ENCODE measurements at places on chromosomes 13 and 19. TPM values are rescaled to one million over a fixed set of nuclear protein-coding genes. Genes with fewer than 3 reads are reported as not detected.

The ZNF763 gene
- polyA plus RNA-seq: 1.7 TPM

The PNMA8C gene
- 0.73 TPM for polyA plus RNA-seq

The LONP1 gene
- 44.6 TPM for polyA plus RNA-seq

The MBD3L1 gene
- polyA plus RNA-seq: not detected

The ZNF816 gene
- 6.6 TPM for polyA plus RNA-seq

The CCNE1 gene
- polyA plus RNA-seq: 22.8 TPM

The MARCHF2 gene
- 14.9 TPM for polyA plus RNA-seq

The IGFL2 gene
- not detected for polyA plus RNA-seq

The PSG2 gene
- polyA plus RNA-seq: 0.56 TPM

The RAB3A gene
- polyA plus RNA-seq: 4.2 TPM

The TMEM255B gene
- 7.2 TPM for polyA plus RNA-seq

The DLL3 gene
- 0.10 TPM for polyA plus RNA-seq

The ZNF682 gene
- polyA plus RNA-seq: 6.0 TPM

The SERP2 gene
- polyA plus RNA-seq: 5.4 TPM

The MBD3L2 gene
- polyA plus RNA-seq: not detected

The KLK12 gene
- polyA plus RNA-seq: not detected

DNA sequence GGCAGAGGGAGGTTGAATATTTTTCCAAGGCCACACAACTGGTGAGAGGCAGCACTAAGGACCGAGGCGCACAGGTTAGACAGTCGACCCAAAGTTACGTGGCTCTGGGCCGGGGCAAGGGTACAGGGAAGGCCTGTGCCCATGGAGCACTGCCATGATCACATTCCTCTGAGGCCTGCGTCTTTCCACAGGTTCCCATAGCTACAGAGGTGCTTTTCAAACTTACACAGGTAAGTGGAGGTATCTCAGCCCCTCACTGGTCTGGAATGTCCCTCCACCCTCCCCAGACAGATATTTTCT lies 814 bp downstream of the ZNF211 start:
- no peak for DNase-seq

GRCh38 chr13:48816700-48817099 lies 159.0 kb upstream of the FNDC3A start:
- no peak for DNase-seq

GRCh38 chr13:67278235-67278634 lies 48.1 kb upstream of the PCDH9 start:
- DNase-seq: no peak

GRCh38 chr13:59166174-59166573 lies 997.6 kb downstream of the DIAPH3 start:
- no peak for DNase-seq

DNA sequence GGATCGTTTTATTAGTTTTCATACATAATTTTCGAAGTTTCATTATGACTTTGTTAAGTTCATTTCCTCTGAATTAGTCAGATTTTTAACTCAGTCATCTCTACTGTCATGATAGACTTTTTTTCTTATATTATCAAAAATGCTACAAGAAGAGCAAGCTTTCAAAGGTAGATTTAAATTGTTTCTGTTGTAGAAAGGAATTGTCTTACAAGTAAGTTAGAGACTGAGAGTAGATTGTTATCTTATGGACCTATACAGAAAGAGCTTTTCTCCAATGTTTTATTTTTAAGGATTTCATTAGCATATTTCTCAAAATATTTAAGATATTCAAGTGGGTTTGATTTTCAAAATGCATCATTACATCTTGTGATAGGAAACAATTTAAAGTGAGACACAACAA lies 2.7 kb downstream of the MAB21L1 start:
- DNase-seq: no peak

GRCh38 chr13:106533101-106533942 lies 2.1 kb downstream of the EFNB2 start:
- no peak for DNase-seq

- DNase-seq: no peak
Measured at GRCh38 chr19:5480427-5480836, 25.2 kb downstream of the ZNRF4 start.

GRCh38 chr13:113846636-113847318 lies 17.1 kb downstream of the GAS6 start:
- no peak for DNase-seq

GRCh38 chr13:72156760-72157159 lies 289.8 kb upstream of the DACH1 start:
- DNase-seq: no peak

DNA sequence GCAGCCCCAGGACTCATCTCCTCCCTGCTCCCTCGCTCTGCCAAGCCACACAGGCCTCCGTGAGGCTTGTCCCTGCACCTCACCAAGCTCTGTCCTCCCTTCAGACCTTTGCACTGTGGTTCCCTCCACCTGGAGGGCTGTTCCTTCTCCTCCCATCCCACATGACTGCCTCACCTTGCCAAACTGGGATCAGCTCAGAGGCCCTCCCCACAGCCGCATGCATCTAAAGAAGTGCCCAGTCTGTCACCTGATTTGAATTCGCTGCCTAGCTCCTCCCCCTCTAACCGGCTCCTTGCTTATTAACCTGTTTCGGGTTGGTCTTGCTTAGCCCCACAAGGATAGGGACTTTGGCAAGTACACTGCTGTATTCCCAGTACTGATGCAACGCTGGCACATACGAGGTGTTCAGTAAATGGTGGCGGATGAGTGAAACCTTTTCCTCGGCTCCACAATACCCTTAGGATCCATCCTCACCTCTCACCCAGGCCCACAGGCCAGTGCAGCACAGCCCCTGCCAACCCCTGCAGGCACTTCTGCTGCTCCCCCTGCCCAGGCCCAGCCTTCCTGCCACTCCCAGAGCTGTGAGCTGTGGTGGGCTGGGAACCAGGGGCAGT lies 4.4 kb downstream of the AKT2 start:
- no peak for DNase-seq

DNA sequence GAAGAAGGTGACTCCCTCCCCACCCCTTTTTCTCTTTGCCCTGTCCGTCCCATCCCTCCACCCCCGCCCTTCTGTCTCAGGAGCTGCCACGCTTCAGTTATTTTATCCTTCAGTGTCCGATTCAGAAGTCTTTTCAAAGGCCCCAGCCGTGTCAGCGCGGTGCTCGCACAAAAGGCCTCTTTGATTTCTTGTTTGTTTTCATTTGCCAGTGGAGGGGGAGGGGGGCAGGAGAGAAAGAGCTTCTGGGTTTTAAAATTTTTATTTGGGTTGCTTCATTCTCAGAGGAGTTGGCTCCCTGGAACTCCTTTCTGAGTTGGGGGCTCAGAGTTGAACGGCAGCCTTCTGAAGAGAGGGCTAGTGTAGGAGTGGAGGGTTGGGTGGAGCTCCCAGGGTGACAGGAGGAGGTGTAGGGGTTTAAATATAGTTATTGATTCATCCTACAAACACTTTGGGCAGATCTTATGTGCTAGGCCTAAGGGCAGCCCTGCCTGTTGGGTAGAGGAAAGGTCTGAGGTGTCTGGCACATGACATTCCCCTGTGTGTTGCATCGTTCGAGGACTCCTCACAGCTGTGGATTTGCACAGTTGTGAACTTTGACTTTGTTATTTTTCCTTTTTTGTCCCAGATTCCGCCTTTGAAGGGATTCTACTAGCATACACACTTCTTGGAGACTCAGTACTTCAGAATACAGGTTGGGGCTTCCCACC lies 36.8 kb downstream of the NFIX start:
- DNase-seq: no peak

DNA sequence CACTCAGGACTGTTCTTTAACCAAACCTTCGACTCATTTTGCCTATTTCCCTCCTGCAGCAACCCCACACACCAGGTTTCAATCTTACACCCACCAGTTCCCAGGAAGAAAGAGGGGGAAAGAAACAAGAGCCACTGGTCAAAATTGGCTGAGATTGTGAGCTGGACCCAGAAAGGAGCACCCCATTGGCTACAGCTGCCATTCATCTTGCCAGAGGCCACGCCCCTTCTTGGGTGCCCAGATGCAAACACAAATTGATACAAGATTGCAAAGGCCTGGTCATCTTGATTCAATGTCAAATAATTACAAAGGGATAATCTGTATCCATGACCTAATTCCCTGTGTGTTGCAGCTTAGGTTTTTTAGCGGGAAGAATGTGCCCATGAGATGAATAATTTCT lies 258.4 kb downstream of the LIG4 start:
- DNase-seq: no peak

- no peak for DNase-seq
Measured at GRCh38 chr13:102376318-102376717, 25.5 kb downstream of the FGF14 start.

- DNase-seq: no peak
Measured at GRCh38 chr19:51742789-51743188, 8.9 kb downstream of the FPR1 start.

- DNase-seq: no peak
Measured at GRCh38 chr13:92017737-92018136, 619.3 kb downstream of the GPC5 start.

DNA sequence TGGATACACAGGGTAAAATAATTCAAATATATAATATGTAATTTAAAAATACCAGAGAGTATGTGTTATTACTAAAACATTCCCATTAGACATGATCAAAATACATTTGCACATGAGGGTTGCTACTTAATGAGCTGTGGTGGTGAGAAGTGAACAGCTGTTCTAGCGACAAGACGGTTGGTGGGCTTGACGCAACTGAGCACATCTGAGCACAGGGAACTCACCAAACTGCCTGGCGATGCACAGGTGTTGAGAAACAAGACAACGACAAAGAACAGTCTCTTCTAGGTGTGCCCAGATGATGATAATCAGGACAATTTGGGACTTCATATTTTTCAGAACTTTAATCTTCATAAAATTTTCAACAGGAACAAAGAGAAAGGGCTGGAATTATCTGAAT lies 555.1 kb upstream of the SGCG start:
- DNase-seq: no peak

GRCh38 chr19:869245-870177 lies 10.0 kb downstream of the CFD start:
- DNase-seq: peak; percentile 55

DNA sequence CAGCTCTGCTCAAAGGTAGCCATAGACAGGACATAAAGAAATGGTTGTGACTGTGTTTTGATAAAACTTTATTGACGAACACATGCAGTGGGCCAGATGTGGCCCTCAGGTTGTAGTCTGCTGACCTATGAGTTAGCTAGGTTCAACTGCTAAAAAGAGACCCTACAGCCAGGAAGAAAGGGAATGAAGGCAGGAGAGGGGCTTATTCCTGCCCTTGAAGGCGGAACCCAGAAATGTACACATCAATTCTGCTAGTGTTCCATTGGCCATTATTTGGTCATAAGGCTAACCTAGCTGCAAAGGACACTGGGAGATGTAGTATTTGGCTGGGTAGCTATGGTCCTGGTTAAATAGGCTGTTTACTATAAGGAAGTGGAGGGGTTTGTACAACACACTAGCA lies 18.0 kb downstream of the APBA3 start:
- DNase-seq: no peak

DNA sequence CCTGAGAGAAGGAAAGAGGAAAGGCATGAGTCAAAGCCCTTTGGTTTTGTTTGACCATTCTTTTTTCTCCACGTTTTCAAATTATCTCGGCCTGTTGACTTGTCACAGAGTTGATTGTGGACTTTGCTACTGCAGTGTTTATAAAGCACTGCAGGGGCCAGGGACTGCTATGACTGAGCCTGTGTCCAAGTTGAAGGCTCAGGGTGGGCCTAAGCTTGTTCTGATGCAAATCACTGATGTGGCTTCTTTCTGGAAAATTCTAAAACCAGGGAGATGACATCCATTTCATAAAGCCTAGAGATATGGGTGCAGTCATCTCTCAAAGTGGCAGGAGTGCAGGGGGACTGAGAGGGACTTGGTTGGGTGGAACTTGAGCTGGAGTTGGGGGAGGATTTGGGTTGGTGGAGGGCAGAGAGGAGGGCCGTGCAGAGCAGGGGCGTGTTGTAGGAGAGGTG lies 1.2 kb upstream of the CXCL17 start:
- DNase-seq: no peak

DNA sequence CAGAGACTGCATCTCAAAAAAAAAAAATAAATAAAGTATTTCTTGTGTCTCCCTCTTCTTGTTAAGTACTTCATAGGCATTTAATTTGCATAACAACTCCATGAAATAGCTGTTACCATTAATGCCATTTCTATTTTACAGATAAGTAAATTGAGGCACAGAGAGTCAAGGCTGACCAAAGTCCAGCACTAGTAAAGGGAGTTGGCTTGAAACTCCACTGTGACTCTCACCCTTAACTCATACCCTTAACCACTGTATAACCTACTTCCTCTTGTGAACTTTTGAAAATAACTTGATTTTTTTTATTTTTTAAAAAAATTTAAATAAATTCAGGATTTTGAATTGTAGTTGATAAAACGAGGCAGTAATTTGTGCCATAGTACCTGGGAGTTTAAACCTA lies 6.0 kb downstream of the GPATCH1 start:
- no peak for DNase-seq

DNA sequence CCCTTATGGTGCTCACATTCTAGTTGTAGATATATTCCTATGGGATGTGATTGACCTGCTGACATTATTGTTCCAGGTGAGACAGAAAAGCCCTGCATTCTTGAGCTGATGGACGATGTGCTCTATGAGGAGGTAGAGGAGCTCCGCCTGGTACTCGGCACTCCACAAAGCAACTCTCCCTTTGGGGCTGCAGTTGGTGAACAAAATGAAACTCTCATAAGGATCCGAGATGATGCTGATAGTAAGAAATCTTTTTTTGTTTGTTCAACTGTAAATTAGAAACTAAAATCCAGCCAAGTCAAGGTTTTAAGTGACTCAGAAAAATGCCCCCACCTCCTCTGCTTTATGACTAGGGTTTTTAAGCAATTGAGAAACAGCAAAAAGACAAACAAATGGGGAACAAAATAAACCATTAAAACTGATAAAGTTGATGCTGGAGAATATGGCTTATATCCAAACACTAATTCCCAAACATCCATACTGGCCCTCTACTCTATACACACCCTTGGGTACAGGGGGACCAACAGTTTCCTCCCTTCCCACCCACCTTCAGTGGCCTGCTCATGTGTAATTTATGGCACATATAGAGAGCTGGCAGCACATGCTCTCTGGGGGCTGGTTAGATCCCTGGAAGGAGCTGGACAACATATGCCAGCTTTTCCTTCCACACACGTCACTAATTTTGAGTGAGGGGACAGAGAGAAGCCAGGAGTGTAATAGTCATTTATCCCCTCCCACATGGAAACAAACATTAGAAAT lies 139.6 kb downstream of the STOML3 start:
- no peak for DNase-seq

GRCh38 chr13:24668955-24669582 lies 11.1 kb upstream of the ATP12A start:
- DNase-seq: no peak

- DNase-seq: no peak
Measured at GRCh38 chr13:113207890-113208420, 514 bp downstream of the PCID2 start.

DNA sequence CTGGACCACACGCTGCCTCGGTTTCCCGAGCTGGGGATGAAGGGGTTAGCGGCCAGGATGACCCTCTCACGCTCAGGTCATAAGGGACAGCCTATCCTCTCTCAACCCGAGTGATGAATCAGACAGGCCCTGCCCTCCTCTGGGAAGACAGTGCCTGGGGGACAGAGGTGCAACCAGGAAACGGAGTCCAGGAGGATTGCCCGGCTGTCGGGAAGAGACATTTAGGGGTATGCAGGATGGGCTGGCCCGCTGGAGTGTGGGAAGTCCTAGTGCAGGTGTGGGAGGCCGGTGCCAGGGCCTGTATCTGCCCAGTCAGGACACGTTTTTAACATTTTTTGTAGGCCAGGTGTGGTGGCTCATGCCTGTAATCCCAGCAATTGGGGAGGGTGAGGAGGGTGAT lies 8.3 kb downstream of the LSM7 start:
- no peak for DNase-seq
